ENCODE measurements at places on chromosomes 16 and 17. TPM values are rescaled to one million over a fixed set of nuclear protein-coding genes. Genes with fewer than 3 reads are reported as not detected.

DNA sequence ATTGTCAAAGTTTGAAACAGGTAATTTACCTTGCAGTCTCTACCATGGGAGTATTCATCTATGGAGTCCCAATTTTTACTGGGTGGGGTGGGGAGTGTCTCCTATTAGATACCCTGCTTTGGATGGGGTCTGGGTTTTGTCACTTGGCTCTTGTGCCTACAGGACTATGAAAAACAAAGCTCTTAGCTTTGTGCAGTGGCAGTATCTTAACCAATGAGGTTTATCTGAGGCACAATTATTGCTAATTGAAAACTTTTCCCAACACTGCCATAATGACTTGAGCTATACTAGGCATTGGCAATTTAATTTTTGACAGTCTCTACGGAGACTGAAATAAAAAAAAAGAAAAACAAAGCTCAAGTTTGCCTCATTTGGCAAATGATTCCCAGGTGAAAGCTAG, 3.8 kb upstream of the ZFP90 start:
- no peak for DNase-seq

The TOX3 gene
- total RNA-seq, result not detected

DNA sequence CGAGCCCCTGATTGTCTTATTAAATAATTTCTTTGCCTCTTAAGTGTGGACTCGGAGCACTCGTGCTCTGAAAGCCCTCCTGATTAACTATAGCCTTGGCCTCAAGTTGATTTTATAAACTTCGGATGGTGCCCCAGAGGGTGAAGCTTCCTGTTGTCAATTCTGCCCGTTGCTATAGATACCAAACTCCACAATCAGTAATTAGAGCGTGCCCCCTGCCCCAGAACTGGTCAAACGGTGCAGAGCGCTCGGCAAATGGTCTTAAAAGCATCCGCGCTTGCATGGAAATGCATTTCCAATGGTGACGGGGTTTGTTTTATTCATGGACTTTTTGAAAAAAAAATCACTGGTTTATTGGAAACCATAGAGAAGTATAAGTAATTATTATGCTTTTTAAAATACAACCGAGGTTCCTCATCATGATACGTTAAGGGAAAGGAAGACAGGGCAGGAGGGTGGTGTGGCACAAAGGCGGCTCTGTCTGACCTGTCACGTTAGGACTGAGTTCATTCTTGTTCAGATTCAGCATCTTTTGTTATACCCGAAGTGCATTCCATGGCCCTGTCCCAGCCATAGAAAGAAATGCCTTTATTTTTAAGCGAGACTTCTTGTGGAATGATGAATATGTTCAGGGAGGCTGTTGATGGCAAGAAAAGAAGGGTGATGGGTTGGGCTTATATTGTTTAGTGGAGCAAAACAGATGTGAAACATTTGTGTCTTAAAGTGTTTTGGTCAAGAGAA, 476.4 kb downstream of the MAF start:
- DNase-seq, result no peak

- no peak for DNase-seq
Measured at GRCh38 chr16:72536723-72537435, 364.9 kb upstream of the PMFBP1 start.

DNA sequence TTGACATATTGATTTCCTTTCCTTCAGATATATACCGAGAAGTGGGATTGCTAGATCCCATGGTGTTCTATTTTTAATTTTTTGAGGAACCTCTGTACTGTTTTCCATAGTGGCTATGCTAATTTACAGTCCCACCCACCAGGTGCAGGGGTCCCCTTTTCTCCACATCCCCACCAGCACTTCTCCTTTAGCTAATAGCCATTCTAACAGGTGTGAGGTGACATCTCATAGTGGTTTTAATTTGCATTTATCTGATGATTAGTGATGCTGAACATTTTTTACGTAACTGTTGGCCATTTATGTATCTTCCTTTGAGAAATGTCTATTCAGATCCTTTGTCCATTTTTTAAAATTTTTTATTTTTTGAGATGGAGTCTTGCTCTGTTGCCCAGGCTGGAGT, 93.9 kb downstream of the SDR42E1 start:
- no peak for DNase-seq

- DNase-seq, result peak; percentile 68
Measured at GRCh38 chr17:40316571-40317344, 7.8 kb downstream of the RARA start.

DNA sequence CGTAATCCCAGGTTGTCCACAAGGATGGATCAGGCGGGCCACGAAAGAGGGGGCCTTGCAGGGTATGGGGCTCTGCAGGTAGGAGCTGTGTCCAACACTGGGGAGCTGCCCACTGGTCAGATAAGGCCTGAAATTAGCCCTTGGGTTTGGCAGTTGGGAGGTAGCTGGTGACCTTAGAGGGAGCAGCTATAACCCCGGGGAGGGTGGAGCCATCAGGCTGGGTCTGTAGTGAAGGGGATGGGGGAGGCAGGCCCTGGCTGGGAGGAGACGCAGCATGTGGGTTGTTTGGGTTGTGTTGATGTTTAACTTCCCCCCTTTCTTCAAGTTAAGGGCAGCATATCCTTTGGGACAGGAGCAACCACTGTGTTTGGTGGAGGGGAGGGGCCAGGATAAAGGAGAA, 5.9 kb downstream of the MLLT6 start:
- no peak for DNase-seq

DNA sequence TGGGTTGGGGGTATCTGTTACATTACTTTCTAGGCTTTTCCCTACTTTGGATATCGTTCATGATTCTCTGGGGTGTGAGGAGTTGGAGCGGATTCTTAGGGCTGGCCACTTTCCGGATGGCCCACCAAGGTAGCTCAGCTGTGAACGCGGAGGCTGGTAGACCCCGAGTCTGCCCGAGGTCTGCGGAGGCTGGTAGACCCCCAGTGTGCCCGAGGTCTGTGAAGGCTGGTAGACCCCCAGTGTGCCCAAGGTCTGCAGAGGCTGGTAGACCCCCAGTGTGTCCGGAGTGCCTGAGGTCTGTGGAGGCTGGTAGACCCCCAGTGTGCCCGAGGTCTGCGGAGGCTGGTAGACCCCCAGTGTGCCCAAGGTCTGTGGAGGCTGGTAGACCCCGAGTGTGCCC, 99.2 kb upstream of the ZNF469 start:
- DNase-seq, result no peak
